Fibroblast of the aortic adventitia (primary cell): ENCODE measurements at places on chromosomes 2 and 18.

DNA sequence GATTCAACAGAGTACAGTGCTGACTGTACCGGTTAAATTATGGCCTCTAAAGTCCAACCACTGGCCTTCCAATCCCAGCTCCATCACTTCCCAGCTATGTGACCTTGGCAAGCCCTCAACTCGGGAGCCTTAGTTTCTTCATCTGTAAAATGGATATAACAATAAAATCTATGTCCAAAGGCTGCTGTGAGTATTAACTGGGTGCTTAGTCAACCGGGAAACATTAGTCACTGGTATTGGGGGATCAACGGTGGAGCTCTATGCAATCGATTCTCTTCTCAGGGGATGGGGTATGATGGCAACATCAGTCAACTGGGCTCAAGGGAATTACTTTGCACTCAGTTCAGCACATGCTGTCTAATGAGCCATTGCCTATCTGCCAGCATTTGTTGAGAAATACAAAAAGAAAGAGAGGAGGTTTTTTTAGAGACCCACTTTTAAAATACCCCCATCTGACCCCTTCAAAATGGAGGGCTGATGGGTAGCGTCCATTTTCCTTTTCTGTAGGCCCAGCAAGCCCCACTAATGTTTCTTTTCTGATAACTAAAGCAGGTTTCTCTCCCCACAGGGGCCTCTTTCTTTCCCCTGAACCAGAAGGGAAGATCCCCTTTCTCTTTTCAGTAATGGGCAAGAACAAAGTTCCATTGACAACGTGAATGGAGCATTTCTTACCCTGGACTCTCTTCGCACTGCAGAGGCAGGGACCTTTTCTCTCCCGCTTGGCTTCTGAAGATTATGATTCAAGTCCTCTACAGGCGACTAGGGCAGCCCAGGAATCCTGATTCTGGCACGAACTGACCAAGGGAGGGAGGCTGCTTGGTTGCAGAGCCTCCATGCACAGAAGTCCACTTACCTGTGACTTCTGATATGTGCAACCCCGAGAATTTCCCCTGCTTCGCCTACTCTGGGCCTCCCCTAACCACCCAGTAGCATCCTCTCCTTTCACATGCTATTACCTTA lies 8.7 kb upstream of the AGFG1 start:
- DNase-seq, result no peak

- peak; percentile 2 for DNase-seq
These were observed 628.6 kb downstream of the CCDC85A start for GRCh38 chr2:56812432-56812831.

DNA sequence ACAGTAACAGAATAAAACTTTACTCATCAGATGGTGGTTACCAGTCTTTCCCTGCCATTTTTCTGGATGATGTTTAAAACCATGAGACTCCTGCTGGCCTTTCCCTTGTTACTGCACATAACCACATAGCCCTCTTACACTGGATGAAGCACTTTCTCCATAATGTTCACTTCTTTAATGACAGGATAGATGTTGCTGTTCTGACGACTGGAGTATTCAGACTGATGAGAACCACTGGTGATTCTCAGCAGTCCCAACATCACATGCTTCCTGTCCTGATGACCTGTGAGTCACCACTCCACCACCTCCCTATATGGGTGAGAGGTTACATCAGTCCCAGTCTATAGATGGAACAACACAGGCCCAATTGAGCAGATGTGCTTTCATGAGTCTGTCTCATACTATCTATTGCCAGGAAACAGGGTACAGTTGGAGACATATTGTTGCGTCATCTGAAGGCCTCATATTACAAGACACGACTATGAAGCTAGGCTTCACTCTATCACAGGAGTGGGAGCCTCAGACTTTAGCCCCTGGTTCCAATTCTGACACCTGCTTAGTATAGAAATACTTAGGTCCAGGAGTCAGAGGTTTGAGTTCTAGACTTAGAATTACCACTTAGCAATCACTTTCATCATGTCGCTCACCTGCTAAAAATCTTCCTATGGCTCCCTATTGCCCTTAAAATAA lies 145.7 kb upstream of the KLF7 start:
- peak; percentile 94 for DNase-seq

DNA sequence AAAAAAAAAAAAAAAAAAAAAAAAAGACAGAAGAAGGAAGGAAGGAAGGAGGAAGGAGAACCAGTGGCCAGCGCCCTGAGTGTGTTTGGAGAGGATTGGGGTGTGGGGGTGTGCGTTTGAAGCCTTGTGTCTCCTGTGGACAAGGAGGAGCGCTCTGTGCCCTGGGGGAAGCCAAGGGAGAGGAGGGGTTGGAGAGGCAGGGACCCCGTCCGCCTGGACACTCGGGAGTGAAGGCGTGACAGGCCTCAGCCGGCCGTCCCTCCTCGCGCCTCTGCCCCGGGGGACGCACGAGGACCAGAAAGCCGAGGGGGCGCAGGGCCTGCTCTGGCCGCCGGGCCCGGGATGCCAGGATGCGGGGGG lies 44.9 kb downstream of the SERTAD2 start:
- DNase-seq, result no peak

- no peak for DNase-seq
These were observed 34.0 kb downstream of the BIN1 start for GRCh38 chr2:127072970-127073369.

DNA sequence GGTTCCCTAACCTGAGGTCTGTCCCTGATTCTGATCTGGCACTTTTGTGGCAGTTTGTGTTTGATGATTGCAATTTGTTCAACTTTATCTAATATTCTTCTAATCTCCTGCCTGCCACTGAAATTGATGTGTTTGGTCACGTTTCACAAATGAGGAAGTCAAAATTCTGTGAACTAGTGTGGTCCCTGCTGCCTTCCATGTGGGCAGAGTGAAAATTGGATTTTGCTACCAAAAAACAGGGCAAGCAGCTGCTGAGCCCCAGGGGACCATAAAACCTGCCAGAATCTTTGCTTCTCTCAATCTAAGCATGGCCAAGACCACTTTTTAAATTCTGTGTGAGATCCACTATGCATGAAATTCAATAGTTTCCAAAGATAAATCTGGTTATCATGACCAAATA lies 195.5 kb upstream of the CYRIA start:
- DNase-seq, result no peak

DNA sequence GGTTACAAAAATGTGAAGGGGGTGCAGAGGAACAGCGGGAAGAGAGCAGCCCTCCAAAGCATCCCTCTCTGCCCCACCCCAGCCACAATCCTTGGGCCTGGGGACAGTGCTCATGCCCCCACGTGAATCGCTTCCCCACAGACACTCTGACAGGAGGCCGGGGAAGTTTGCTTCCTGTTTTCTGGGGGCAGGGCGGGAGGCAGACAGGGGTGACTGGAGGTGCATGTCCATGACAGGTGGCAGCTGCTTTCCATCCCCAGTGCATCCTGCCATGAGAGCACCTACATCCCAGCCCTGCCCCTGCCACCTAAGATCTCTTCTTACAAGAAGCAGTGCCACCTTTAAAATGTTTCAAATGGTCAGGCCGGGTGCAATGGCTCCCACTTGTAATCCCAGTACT lies 47.2 kb upstream of the UBE2F start:
- no peak for DNase-seq

DNA sequence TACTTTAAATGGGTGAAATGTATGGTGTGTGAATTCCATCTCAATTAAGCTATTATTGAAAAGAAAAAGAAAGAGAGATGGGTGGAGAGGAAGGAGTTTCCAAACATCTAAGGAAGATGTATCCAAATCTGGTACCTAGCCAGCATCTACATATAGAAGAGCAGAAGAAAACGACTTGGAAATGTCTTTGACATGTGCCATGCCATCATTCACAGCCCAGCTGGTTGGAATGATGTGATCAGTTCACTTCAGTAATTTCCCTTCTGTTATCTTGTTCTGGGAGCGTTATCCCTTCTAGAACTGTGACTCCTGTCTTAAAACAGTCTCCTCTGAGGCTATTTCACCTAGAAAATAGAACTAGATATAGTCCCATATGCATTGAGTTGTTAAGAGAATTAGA lies 312.8 kb upstream of the GYPC start:
- DNase-seq, result no peak

GRCh38 chr2:223185638-223186037 lies 133.6 kb downstream of the KCNE4 start:
- DNase-seq, result no peak

DNA sequence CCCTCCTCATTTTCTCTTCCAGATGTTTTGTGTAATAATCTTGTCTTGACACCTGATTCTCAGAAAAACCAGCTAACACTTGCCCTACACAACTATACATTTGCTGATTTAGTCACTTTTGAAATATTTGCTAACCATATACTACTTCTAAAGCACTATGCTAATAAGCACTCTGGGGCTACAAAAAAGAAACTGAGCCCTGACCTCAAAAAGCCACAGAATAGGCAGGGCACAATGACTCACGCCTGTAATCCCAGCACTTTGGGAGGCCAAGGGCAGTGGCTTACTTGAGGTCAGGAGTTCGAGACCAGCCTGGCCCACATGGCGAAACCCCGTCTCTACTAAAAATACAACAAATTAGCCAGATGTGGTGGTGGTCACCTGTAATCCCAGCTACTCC lies 266.0 kb downstream of the RAD51AP2 start:
- DNase-seq, result no peak

- DNase-seq, result no peak
These were observed 21.9 kb downstream of the ZBTB7C start for GRCh38 chr18:48387300-48387699.

- no peak for DNase-seq
These were observed 80.6 kb downstream of the MYO1B start for GRCh38 chr2:191325651-191326365.

DNA sequence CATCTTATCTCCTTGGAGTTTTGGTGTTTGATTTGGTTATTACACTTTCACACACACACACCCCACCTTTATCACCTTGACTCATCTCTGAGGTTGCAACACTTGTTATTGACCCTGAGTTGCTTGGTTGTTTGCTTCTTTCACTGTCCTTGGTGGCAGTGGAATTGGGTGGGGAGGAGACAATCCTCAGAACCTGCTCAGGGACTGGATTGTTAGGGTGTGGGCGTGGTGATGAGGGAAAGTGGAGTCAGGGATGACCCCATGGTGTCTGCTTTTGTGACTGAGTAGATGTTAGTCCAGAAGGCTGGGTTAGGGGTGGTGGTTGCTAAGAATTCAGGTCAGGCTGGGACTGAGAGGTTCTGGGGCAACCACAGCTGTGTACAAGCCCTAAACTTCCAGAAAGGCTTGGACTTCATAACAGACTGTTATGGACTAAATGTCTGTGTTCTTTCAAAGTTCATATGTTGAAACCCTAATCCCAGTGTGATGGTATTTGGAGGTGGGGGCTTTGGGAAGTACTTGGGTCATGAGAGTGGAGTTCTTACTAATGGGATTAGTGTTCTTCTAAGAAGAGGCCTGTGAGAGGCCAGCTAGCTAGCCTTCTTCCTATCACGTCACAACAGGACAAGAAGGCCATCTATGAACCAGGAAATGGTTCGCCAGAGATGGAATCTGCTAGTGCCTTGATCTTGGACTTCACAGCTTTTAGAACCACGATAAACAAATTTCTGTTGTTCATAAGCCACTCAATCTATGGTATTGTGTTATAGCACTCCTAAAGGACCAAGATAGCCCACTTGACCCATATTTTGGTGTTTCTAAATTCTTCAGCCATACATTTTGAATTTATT lies 3.4 kb upstream of the DIS3L2 start:
- no peak for DNase-seq

DNA sequence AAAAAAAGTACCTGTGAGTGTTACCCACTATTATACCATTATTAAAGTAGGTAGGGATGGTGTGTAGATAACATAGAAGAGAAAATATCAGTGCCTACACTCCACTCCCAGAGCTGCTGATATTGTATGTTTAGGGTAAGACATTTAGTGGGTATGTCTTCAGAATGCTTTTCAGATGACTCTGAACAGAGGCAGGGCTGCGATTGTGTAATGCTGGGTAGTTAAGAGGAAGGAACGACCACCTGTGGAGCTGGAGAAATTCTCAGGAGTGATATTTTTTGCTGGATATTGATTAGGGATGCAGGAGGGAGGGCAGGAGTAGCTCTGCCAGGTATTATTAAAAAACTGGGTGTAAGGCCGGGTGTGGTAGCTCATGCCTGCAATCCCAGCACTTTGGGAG lies 2.8 kb downstream of the CNOT11 start:
- DNase-seq, result peak; percentile 24

GRCh38 chr2:168518555-168519066 lies 62.5 kb downstream of the CERS6 start:
- no peak for DNase-seq

DNA sequence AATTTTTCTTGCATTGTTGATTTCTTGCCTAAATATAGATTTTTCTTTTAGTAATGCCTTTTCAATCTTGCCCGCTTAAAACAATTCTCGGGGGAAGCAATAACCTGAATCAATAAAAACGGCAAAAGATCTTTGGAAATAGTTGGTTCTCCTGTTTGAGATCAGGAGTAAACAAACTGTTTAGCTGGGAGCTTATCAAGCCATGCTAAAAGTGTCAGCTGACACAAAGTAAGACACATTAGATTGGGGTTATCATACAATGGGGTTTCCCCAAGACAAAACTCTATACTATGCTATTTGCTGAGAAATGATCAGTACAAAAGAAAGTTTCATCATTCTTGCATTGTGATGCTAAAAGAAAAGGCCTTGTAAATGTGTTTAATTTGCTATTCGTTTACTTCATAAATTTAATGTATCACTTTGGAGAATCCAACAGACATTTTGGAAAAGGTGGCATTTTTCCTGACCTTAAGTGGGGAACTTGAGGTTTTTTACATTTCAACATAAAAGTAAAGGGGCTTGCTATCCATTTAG lies 46.5 kb downstream of the ATIC start:
- DNase-seq, result peak; percentile 56

GRCh38 chr2:8403876-8404275 lies 278.0 kb upstream of the ID2 start:
- no peak for DNase-seq

DNA sequence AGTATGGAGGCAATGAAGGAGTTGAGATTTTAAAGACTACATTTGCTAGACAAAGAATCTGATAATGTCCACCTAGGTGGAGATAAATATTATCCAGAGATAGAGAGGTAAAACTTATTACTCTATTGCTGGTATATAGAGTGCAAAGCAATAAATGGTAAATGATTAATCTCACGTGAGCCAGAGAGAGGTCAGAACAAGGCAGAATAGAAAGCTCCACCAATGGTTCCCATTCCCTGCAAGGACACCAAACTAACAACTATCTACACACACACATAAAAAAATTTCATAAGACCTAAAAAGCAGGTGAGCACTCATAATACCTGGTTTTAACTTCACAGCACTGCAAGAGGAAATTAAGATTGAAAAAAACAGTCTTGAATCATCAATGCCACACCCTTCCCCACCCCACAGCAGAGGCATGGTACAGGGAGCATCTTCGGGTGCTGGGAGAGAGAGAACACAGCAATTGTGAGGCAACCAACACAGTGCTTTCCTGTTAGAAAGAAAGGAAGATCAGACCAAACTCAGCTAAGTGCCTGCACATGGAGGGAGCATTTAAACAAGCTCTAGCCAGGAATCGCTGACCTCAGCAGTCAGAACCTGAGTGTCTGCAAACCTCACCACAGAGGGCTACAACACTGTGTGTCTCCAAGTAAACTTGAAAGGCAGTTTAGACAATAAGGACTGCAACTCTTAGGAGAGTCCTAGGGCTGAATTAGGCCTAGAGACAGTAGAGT lies 1432.6 kb upstream of the TMEFF2 start:
- DNase-seq, result no peak
